ENCODE measurements at places on chromosomes 11 and 22.

DNA sequence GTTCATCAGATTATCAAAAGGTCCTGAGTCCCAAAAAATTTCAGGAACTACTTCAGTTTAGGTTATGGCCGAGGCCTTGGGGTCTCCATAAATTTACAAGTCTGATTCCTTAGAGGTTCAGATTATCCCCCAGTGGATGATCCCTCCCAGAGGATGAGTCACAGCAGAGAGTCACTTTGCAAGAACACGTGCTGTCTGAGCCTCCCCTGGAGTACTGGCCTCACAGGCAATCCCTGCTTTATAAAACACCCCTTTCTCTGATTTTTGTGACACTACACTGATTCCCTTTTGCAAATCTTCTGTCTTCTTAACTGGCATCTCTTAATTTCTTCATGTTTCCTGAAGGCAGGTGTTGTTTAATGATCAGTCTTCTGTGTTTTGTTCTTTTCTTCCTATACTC, 45.3 kb downstream of the CCDC34 start:
- peak; percentile 74 for DNase-seq

GRCh38 chr11:124793466-124794278, 6.5 kb downstream of the MSANTD2 start:
- DNase-seq = peak; percentile 29

GRCh38 chr11:17333799-17334586, 17.6 kb upstream of the NCR3LG1 start:
- no peak for DNase-seq

DNA sequence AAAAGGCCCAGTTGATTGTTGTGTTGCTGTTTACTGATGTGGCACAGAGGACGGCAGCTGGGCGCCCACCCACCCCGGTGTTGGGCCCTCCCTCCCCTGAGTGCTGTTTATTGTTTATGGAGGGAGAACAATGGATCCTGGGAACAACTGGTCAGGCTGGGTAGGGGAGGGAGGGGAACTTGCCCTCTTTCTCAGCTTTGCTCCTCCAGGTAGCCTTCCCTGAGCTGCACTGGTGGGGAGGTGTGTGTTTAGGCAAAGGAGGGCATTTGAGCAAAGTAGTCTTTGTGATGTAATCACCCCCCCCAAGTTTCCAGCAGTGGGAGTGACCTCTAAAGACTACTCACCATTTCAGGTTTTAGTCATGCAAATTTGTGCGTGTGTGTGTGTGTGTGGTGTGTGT, 1035.3 kb downstream of the NTM start:
- peak; percentile 11 for DNase-seq

- peak; percentile 98 for DNase-seq
These were observed 12.2 kb downstream of the PHLDB1 start for GRCh38 chr11:118619444-118620197.

- peak; percentile 35 for DNase-seq
These were observed 290.7 kb upstream of the MPPED2 start for GRCh38 chr11:30876663-30877396.

DNA sequence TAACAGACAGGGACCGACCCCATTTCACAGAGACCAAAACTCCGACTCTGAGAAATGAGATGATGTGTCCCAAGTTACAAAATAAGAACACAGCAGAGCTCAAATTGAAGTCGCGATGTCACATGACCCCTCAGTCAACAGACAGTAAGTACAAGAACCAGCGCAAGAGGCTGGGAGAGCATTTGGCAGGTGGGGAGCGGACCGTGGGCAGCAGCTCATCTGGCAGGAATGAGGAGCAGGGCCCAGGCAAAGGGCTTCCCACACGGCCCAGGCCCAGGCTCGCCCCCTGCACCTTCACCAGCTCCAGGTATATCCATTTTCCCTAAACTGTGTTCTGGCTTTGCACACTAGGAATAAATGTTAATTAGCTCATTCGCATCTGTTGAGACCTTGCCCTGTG, 34.3 kb downstream of the SCUBE1 start:
- no peak for DNase-seq

- no peak for DNase-seq
These were observed 440.0 kb upstream of the KIRREL3 start for GRCh38 chr11:127440616-127441015.

DNA sequence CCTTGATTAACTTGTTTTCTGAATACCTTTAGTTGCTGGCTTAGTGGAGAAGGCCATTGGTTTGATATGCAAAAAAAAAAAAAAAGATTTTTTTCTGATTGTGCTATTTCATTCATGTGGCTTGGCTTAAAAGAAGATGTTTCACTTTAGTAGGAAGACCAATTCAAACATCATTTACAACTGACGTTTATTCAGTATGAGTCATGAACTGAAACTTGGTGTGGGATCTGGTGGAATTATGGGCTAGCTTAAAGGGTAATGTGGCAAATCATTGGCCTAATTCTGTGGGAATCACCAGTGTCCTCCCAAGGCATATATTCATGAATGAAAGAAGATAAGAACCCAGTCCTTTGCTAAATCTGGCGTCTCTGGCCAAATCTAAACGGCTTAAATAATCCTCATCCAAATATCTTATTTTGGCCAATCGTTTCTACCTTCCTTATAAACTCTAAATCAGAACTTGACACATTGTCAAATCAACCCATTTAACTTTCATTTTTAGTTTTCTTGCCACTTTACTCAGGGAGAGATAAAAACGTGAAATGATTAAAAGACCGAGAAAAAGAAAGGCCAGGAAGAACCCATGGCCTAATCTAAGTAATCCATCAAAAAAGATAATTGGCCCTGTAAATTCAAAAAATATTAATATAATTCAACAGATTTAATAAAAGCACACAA, 77.0 kb downstream of the DDIAS start:
- peak; percentile 83 for DNase-seq

GRCh38 chr11:43944761-43945311, 2.4 kb downstream of the C11orf96 start:
- DNase-seq = no peak

DNA sequence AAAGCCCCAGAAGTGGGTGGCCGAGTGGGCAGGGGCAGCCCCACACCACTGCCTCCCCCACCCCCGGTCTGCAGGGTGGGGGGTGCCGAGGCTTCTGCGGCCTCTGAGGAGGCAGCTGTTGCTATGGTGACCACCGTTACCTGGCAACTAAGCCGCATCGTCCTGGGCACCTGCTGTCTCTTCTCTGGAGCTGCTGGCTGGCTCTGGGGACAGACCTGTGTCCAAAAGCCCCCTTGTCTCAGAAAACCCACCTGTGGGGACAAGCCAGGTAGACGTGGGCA, 79.9 kb upstream of the PRR5 start:
- no peak for DNase-seq

- no peak for DNase-seq
These were observed 27.3 kb upstream of the TCF20 start for GRCh38 chr22:42297778-42298177.

GRCh38 chr11:9691865-9692264, 28.0 kb downstream of the SWAP70 start:
- peak; percentile 34 for DNase-seq

DNA sequence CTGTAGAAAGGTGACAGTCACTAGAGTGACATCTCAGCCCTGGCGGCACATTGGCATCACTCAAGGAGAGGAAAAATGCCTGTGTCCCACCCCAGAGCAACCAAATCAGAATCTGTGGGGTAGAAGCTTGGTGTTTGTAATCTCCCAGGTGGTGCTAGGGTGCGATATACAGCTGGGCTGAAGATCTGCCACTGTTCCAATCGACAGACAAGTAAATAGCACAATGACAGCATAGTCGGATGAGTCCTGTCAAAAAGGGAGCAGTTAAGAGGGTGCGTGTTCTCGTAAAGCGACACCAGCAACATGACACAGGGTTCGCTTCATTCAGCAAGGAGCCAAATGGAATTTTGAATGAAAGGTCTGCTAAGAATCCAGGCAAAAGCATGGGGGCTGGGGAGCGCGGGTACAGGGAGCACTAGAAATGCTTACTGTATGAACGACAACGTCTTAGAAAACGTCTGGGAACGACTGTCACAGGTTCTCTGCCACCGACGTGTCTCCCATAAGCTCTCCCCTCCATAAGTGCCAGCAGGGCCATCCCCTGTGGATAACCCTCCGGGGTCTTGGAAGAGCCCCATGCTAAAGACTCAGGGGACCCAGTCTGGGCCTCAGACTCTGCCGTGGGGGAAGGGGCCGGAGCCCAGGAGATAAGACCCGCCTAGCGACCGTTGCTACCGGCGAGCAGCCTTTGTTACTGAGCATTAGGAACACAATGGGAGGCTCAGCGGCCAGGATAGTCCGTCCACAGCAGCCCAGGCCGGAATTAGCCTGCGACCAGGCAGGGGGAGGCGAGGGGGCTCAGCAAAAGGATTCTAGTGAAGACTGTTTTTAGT, 20.8 kb downstream of the ADA2 start:
- no peak for DNase-seq

DNA sequence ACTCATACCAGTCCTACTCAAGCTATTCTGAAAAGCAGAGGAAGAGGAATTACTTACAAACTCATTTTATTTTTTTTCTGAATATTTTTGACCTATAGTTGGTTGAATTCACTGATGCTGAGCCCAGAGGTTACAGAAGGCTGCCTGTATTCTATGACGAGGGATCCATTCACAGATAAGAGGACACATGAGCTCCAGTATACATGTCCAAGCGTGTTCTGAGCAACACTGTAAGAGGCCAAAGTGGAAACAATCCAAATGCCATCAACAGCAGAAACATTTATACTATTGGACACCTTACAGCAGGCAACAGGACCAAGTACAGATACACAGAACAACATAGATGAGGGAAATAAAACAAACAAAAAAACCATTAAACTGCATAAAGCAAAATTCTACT, 10.3 kb downstream of the KDM4E start:
- DNase-seq = no peak

DNA sequence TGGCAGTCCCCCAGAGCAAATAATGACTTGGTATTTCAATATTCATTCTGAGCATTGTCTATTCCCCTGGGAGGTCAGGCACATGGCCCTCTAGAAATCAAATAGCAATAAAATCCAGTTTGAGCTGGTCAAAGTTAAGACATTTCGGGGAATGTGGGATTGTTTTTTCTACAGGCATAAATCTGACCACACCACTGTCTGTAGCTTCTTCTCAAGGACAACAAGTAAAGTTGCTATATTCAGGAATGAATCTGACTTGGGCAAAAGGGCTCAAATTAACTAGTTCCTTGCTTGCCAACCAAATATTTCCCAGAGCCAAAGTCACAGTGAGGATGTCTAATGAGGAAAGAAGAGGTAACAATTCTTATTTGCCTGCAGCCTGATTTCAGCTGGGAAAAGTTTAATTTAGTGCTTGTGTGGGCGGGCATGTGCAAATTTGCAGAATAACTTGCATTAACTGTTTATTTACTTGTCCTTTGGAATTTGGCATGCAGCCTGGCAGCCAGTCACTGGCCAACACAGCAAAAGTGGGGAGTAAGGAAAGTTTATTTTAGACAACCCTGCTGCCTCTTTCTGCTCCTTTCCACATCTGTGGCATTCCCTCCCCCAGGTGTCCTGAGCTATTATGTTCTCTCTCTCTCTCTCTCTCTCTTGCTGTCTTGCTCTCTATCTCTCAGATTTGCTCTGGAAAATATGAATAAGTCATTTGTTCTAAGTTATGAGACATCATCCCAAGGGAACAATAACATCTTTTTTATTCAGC, 51.2 kb upstream of the ARHGAP20 start:
- DNase-seq = peak; percentile 48

DNA sequence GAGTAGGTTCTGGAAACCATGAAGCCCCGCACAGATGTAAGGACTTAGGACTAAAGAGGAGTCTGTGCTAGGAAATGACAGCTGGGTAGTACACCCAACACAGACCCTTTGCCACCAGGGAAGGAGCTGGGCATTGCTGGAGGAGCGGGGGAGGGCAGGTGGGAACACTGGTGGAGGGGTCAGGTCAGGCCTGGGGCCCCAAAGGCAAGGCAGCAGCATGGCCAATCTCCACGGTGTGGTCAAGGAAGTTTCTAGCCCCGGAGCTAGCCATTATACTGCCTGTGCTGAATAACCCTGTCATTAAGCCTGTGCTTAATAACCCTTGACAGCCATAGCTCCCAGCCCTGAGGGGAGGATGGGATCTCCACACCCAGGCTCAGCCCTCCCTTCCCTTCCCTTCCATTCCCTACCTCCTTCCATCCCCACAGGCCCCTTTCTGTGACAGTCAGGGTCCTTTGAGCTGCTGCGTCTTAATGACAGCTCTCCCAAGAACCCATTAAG, 2.1 kb downstream of the TMPRSS4 start:
- no peak for DNase-seq

Data from fibroblast of skin of abdomen (primary cell).